ENCODE measurements at places on chromosomes 16 and 17.

DNA sequence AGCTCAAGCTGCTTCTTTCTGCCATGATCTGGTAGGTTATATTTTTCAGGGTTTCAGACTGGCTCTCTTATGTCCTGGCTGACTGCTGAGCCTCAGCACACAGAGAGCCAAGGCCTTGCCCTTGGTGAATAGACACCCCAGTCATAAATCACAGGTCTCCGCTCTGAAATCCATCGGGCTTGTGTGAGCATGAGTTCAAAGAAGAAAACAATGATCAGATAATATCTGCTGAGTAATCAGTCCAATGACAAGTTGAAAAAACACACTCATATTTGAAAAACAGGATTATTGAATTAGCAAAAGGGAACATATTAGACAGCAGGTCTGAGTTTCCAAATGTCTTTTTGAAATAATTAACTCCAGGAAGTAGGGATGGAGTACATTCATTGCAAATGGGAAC, 51.1 kb upstream of the NDRG4 start:
- DNase-seq = no peak

DNA sequence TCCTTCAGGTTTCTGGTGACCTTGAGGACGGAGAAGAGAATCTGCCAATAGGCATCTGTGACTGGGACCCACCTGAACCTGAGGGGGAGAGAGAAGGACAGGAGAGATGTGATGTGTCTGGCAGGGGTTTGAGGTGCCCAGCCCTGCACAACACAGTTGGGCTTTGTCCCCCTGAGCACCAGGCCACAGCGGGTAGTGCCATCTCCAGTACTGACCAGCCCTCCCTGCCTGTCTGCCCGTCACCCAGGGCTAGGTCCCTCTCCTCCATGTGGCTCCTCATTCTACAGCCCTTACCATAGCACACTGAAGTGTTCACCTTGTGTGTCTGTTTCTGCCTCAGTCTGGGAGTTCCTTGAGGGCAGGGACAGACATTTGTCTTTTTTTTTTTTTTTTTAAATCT, 30.8 kb downstream of the NLRP1 start:
- DNase-seq = no peak

DNA sequence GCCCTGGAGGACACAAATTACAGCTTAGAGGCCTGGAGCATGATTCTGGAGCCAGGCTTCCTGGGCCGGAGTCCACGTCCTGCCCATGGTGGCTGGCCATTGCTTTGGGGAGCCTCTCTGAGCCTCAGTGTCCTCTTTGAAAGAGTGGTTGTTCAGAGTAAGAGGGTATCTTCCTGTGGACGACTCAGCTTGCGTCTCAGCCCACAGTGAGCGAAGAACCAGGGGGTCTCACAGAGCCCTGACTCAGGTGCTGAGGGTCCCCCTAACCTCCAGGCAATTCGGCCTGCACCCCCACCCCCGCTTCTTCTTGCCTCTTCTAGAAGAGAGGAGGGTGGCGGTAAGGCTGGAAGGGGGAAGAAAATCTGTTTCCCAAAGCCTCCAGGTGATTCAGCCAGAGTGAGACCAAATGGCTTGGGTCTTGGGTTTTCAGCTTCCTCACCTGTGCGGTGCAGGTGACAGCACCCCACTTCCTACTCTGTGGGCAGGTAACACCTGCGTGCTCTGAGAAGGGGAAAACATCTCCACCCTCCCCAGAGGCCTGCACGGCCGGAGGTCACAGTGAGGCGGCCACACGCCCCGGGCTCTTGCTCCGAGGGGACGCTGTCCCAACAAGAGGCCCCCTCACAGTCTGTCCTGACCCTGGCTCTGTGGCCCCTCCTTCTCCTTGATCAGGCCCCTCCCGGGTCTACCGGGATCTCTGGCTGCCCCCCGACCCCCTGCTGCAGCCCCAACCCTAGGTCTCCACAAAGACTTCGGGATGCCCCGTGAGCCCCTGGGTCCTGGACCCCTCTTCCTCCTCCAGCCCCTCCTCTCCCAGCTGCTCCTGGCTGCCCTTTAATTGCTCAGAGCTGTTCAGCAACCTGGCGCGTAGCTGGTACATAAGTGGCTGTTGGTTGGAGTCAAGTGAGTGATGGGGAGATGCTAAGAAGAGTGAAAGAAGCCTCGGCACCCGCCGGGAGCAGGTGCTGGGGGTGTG, 119.2 kb downstream of the METRNL start:
- DNase-seq = peak; percentile 70

DNA sequence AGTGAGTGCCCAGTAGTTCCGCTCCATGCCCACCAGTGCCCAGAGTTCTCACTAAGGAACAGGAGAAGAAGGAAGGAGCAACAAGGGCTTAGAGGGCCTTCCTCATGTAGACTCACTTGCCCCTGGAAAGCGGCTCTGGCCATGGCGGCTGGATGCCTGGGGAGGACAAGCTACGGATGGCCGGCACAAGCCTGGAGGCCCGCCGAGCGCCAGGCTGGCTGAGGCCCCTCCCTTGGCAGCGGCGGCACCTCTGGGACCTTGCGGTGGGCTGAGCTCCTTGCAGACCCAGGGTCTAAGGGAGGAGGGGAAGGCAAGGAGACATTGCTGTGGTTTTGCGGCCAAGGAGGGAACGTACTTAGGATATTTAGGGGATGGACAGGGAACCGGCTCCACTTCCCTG, 160.1 kb downstream of the SALL1 start:
- no peak for DNase-seq

DNA sequence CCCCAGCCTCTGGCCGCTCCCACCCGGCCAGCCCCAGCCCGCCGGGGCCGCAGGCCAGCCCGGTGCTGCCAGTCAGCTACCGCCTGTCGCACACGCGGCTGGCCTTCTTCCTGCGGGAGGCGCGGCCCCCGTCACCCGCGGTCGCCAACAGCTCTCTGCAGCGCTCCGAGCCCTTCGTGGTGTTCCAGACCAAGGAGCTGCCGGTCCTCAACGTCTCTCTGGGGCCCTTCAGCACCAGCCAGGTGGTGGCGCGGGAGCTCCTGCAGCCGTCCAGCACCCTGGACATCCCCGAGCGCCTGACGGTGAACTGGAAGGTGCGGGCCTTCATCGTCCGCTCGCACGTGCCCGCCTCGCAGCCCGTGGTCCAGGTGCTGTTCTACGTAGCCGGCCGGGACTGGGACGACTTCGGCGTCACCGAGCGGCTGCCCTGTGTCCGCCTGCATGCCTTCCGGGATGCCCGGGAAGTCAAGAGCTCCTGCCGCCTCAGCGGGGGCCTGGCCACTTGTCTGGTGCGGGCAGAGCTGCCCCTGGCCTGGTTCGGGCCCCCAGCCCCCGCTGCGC, 46.8 kb downstream of the TMEM132E start:
- no peak for DNase-seq

GRCh38 chr16:4053301-4053845, 62.9 kb downstream of the ADCY9 start:
- DNase-seq = no peak

- no peak for DNase-seq
These were observed 23.8 kb upstream of the KCNJ12 start for GRCh38 chr17:21352221-21352980.

Measured in activated CD4-positive, alpha-beta T cell treated with anti-CD3 and anti-CD28 coated beads, Interleukin-2, amount 10 ng/mL, durations not matched to agents 24 days and 14 days (primary cell).